Activated CD8-positive, alpha-beta memory T cell treated with anti-CD3 and anti-CD28 coated beads for 4 hours (primary cell): ENCODE measurements at places on chromosomes 4 and X.

GRCh38 chr4:129342819-129343408 is 247.0 kb downstream of the C4orf33 start:
- no peak for DNase-seq

DNA sequence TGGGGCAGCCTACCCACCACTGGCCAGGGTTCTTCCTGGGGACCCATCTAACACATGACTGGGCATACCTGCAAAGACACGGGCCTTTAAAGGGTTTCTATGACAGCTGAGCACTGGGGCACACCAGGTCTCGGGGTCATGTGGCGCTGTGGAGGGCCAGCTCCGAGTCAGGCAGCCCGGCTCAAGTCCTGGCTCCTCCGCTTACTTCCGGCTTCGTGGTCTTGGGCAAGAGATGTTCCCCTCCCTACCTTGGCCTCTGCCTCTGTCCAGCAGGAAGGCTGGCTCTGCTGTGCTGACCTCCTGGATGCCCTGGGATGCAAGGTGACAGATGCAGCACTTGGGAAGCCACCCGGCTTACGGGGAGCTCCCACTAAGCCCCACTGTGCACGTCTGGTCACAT is 37.6 kb downstream of the HTRA3 start:
- DNase-seq, result no peak

- no peak for DNase-seq
These were observed 877 bp upstream of the SLC16A2 start for GRCh38 chrX:74420196-74421035.

- DNase-seq, result no peak
These were observed 14.6 kb downstream of the AMOT start for GRCh38 chrX:112826023-112826422.

DNA sequence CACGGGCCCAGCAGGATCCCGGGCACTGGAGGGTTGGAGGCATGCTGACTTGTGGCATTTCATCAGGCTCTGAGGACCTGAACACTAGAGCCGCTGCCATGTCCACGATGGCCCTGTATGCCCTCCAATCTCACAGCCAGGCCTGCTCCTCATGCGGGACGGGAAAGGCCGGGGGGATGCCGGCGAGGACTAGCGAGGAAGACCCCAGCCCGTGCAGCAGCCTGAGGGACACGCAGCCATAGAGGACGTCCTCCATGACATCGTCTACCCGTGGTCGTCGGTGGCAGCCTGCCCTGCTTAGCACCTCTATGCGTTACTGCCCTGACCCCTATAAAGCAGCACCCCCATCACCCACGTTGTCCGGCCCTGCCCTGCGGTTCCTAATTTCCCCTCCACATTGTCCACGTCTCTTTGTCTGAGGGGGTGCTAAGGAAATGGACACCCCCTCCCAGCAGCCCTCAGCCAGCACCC is 32.6 kb downstream of the HMX1 start:
- no peak for DNase-seq

- DNase-seq, result no peak
These were observed 575.8 kb downstream of the PACRGL start for GRCh38 chr4:21276046-21276445.
